ENCODE measurements at places on chromosomes 2 and 18. TPM values are rescaled to one million over a fixed set of nuclear protein-coding genes. Genes with fewer than 3 reads are reported as not detected.

Gene OTX1
- 1.8 TPM for total RNA-seq

Gene KYNU
- total RNA-seq: 276 TPM

Gene C2orf74
- total RNA-seq: 16.4 TPM

Gene ADRA2B
- 0.13 TPM for total RNA-seq

Gene CDH19
- total RNA-seq: 1.2 TPM

Gene HRH4
- not detected for total RNA-seq

Gene FAM110C
- 0.23 TPM for total RNA-seq

Gene STPG4
- total RNA-seq: not detected

Gene ANKRD53
- not detected for total RNA-seq

Gene SKOR2
- not detected for total RNA-seq

Gene COL6A3
- total RNA-seq: 0.14 TPM

Gene UBXN4
- 41.2 TPM for total RNA-seq

Gene HTR2B
- 0.06 TPM for total RNA-seq

Gene TUBA3D
- total RNA-seq: 0.59 TPM

Gene ATP8B1
- 6.2 TPM for total RNA-seq

Gene TMEM17
- 4.3 TPM for total RNA-seq

Gene AMER3
- not detected for total RNA-seq

Gene RFX8
- total RNA-seq: not detected

Gene TMEM247
- not detected for total RNA-seq

Gene BOLL
- not detected for total RNA-seq

Gene SPR
- total RNA-seq: 144 TPM

Gene FEZ2
- total RNA-seq: 42.6 TPM

Gene MC4R
- total RNA-seq: not detected

Gene RETREG2
- 55.8 TPM for total RNA-seq

Gene SH3RF3
- 0.50 TPM for total RNA-seq

Gene ASXL3
- not detected for total RNA-seq

Gene ENOSF1
- 24.5 TPM for total RNA-seq

Gene CCDC85A
- total RNA-seq: 0.22 TPM

Gene HNRNPA3
- total RNA-seq: 373 TPM

Gene ADD2
- total RNA-seq: 24.0 TPM

Gene ACMSD
- total RNA-seq: not detected

Gene FRZB
- 0.07 TPM for total RNA-seq

Gene CACNB4
- total RNA-seq: 0.15 TPM

Gene FNDC4
- 4.0 TPM for total RNA-seq

Gene NDUFS1
- total RNA-seq: 64.3 TPM

Gene BZW1
- total RNA-seq: 728 TPM

Gene DSG4
- not detected for total RNA-seq

Gene SLC16A14
- 1.6 TPM for total RNA-seq

Gene DSC3
- total RNA-seq: 1.2 TPM

Gene OXER1
- total RNA-seq: not detected
